Stimulated activated CD8-positive, alpha-beta memory T cell treated with anti-CD3 and anti-CD28 coated beads, Interleukin-4, amount 100 ng/mL, for 48 hours (primary cell): ENCODE measurements at places on chromosomes 2 and 18.

- DNase-seq = no peak
Observed at GRCh38 chr2:147026664-147027295, 818.0 kb upstream of the ACVR2A start.

GRCh38 chr2:140658760-140659692, 1471.8 kb downstream of the LRP1B start:
- no peak for DNase-seq

- no peak for DNase-seq
Observed at GRCh38 chr2:42974169-42974720, 181.9 kb upstream of the HAAO start.

- DNase-seq = no peak
Observed at GRCh38 chr2:64106481-64106880, 37.7 kb downstream of the PELI1 start.

- no peak for DNase-seq
Observed at GRCh38 chr18:33605250-33605649, 27.2 kb downstream of the ASXL3 start.

DNA sequence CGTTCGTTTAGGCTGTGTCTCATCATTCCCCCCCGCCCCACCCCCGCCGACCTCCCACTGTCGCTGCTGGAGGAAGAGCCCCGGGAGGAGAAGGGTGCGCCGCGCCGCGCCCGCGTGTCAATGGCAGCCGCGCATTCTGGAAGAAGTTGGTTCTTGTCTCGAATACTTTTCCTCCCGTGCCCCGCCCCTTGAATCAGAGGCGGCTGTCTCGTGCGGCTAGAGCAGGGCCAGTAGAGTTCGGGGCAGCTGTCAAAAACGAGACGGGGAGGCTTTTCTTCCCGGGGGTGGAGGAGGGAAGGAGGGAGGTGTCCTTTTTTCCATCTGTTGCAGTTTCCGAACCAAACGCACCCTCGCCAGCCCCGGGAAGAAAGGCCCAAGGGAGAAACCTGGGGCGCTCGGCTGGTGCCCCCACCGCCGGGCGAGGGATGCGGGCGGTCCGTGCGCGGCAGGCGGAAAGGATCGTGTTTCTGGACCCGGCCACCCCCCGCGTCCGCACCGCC, 410 bp upstream of the TGIF1 start:
- peak; percentile 81 for DNase-seq

- no peak for DNase-seq
Observed at GRCh38 chr2:224973112-224974016, 68.9 kb downstream of the DOCK10 start.

DNA sequence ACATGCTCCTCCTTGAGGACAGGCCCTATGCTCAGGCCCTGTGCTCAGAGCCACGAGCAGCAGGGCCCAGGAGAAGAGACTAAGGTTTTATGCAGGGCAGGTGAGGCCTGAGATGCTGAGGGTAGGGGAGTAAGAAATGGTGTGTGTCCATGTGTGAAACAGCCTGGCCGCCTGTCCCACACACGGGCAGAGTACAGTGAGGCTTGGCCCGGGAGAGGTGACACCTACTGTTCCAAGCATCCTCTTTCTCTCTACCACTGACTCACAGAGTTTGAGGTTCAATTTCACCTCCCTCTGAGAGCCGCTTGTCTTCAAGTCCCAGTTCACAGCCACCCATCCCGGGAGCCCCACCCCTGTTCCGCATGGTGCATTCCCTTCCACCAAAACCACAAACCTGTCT, 54.1 kb downstream of the ADNP2 start:
- DNase-seq = no peak

DNA sequence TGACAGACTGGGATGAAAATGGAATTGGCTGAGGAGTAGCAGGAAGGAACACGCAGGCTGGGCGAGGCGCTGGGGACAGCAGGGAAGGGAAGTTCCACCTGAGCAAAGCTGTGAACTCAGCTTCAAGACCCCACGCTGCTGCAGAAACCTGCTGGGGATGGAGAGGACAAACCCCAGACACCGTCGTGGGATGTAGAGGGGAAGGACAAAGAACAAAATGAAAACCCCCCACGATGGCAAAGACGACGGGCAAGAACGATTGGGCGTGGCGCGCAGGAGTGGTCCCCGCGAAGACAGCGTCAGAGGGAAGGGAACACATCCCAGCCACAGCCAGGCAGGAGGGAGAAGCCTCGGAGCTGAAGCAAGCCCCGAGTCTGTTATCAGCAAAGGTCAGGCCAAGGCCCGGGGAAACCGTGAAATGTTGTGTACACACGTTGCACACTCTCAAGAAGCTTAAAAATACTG, 222.9 kb downstream of the NDUFA10 start:
- no peak for DNase-seq

- no peak for DNase-seq
Observed at GRCh38 chr2:219723311-219723710, 95.9 kb downstream of the SLC4A3 start.

DNA sequence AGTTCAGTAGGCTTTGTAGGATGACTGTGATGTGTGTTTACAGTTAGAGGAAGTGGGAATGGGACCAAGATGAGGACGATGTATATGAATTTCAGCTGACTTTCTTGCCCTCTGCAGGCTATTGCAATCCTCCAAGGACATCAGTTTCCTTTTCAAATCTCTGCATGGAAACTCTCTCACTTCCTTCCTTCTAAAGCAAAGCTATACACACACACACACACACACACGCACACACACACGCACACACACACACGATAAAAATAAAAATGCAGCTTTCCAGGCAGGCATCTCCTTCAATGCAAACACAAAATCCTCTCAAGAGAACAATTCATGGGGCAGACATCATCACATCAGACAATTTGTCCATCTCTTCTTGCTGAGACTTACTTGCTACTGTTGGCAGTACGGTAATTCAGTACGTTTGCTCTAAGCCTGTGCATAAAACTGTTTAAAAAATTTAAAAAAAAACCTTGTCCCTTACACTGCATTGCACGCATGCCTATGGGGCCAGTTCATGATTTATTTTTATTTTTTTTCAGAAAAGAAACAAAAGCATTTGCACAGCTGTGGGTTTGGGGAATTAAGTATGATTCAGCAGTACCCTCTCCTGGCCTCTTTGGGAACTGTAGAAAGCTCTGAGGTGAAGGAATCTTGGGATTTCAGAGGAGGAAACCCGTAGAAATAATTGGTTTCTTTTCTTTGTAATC, 27.1 kb upstream of the ICOS start:
- no peak for DNase-seq

- DNase-seq = no peak
Observed at GRCh38 chr2:103327386-103327785, 565.6 kb downstream of the TMEM182 start.

DNA sequence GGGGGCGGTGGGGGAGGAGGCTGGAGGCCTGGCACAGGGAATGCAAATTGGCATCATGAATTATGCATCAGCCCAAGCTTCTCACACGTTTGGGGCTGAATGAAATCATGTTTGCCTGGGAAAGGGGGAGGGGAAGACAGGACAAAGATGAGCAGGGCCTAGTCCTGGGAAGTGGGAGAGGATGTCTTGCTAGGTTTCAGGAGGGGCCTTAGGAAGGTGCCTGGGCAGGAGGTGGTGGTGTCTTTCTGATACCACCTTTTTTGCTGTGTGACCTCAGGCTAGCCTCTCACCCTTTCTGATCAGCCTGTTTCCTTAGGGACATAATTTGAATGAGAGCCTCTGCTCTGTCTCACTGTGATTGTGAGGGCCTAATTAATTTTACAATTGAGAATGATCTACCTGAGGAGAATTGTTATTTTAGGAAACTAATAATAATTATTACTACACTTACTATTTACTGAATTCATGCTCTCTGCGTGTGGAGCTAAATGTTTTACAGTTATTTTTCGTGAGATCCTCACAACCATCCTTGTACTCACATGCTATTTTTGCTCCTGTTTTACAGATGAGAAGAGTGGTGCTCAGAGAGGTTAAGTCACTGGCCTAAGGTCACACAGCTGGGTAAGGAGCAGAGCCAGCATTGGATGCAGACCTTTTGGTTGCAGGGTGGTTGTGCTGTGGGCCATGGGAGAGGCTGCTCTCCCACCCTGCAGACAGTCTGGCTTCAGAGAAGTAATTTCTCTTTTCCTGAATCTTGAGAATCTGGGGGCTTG, 39.6 kb downstream of the INHBB start:
- DNase-seq = no peak

DNA sequence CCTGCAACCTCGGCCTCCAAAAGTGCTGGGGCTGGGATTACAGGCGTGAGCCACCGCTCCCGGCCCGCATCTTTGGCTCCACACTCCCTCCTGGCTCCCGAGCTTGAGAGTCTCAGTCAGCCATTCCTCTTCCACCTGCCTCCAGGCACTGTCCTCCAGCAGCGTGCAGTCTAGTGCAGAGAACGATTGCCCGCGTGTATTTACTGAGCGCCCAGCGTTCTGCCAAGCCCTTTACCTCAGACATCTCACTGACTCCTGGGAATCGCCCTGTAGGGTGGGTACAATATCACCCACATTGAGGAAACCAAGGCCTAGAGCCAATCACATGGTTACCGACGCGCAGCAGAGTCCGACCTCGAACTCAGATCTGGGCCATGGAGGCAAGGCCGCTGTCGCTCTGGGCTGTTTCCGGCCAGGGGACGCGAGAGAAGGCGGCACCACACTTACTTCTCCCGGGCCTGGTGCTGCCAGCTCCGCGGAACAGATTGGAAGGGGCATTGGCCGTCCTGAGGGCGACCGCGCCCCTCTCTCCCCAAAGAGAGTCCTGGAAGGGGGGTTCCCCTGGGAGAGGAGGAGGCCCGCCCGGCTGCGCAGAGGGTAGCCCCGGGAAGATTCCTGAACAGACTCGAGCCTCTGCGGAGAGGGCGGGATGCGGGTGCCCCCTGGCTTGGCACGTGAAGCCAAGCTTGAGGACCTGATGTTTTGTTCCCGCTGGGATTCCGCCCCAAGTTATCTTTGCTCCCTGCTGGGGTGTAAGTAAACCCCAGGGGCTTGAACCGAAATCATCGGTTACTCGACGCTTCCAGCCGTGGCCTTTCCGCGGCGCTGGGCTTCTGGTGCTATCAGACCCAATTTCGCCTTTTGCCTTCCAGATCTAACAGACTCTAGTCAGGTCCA, 5.2 kb upstream of the DLX2 start:
- DNase-seq = no peak

- no peak for DNase-seq
Observed at GRCh38 chr2:4967206-4967605, 725.0 kb upstream of the SOX11 start.

GRCh38 chr2:58107803-58108710, 61.5 kb downstream of the VRK2 start:
- no peak for DNase-seq

DNA sequence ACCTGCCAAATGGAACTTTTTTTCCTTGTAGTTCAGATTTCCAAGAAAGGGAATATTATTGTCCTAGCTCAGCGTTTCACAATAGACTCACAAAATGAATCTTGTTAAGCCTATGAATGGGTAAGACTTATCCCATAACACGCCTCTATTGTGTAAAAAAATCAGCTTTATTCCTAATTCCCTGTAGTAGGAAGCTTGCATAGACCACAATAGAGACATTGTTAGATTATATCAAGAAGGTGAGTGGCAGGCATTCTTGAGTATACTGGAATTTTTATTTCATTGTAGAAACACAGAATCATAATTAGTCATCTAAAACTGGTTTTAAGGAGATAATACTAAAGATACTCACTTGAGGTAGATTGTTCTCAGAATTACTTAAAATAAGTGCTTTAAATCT, 46.5 kb upstream of the SLC30A6 start:
- DNase-seq = no peak

DNA sequence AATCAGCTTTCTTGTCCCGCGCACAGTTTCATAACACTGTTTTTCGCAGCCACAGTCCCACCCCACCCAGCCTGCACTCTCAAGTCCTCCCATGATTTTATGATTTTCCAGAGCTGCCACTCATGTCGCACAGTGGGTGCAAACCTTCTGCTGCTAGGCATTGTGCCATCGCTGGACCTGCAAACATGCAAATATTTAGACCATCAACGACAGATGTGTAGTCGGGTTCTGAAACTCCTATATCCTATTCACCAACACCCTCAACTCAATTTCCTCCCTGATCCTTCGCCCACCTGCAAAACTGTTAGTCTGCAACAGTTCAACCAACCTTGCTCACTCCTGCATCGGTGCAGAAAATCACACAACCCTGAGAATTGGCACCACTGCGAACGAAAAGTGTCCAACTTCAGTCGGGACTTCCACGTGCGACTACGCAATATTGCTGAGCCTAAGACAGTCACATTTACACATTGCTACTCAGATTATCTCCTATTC, 871 bp upstream of the ALS2 start:
- DNase-seq = peak; percentile 35

DNA sequence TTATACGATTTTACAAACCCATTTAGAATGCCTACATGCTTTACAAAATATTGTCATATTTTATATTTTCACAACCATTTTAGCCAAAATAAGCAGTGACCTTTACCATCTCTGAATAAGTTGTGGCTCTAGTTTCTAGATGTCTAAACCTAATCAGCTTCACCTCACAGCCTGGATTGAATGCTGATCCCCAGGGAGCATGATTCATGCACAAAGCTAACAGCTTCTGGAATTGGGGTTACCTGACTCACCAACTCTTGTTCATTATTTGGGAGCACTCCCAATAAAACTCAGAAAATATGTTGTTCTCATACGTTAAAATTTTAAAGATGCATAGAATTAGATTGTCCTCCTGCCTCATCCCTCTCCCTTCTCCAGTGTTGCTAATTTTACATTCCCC, 611.7 kb upstream of the NETO1 start:
- DNase-seq = no peak

GRCh38 chr2:118632921-118633320, 214.5 kb downstream of the EN1 start:
- no peak for DNase-seq

DNA sequence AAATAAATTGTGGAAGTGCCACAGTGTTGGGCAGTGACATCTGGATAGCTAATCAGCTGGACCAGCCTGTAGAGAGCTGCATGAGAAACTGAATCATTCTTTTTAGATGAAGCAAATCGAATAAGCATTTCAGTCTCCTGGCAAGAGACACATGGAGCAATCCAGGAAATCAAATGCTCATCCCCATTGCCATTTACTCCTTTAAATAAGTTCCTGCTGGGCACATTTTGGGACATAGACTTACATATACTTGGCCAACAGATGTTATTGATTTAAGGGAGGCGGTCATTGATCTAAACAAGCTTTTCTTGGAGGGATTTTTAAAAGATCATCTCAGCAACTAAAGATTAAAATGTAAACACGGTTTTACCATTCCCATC, 307.1 kb downstream of the STK39 start:
- no peak for DNase-seq

DNA sequence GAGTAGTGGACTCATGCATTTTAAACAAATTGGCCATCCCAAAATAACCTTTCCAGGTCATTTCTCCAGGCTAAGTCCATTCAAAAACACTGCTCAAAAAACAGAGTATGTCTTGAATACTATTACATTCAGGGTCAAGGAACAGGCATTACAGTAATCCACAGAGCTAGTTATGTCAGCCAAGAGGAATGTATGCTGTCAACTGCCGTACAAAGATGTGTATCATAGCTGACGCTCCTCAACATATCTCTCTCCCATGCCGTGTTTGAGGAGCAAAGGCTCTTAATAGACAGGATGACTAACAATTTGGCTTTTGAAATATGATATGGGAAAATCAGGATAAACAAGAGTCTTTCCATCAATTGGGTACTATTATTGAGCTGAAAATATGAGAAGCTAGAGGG, 68.8 kb upstream of the KCTD1 start:
- no peak for DNase-seq
